ENCODE measurements at places on chromosomes 1 and 21.

DNA sequence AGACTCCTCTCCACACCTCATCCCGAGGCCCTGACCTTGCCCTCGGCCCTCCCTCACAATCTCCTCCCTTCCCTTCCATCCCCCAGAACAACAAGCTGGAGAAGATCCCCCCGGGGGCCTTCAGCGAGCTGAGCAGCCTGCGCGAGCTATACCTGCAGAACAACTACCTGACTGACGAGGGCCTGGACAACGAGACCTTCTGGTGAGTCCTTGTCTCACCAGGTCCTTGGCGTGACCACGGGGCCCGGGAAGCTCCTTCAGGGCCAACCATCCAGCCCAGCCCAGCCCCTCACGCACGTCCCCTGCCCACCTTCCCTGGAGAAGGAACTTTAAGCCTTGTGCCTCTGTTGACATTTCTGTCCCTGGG is 15.6 kb downstream of the PODN start:
- no peak for DNase-seq

GRCh38 chr1:29638281-29638680 is 402.0 kb downstream of the PTPRU start:
- no peak for DNase-seq

- no peak for DNase-seq
Observed at GRCh38 chr1:161838885-161839284, 72.8 kb downstream of the ATF6 start.

- DNase-seq: no peak
Observed at GRCh38 chr1:25673962-25674806, 57.6 kb downstream of the MAN1C1 start.

GRCh38 chr1:212797681-212798080 is 6.0 kb downstream of the TATDN3 start:
- no peak for DNase-seq

- DNase-seq: no peak
Observed at GRCh38 chr1:200866116-200866515, 6.7 kb upstream of the GPR25 start.

GRCh38 chr21:28458446-28458845 is 534.2 kb downstream of the LTN1 start:
- no peak for DNase-seq

GRCh38 chr1:6596351-6596750 is 6.3 kb downstream of the KLHL21 start:
- DNase-seq: no peak

- DNase-seq: no peak
Observed at GRCh38 chr1:36203554-36204346, 20.5 kb upstream of the THRAP3 start.

- no peak for DNase-seq
Observed at GRCh38 chr1:156146769-156147405, 6.5 kb upstream of the SEMA4A start.

DNA sequence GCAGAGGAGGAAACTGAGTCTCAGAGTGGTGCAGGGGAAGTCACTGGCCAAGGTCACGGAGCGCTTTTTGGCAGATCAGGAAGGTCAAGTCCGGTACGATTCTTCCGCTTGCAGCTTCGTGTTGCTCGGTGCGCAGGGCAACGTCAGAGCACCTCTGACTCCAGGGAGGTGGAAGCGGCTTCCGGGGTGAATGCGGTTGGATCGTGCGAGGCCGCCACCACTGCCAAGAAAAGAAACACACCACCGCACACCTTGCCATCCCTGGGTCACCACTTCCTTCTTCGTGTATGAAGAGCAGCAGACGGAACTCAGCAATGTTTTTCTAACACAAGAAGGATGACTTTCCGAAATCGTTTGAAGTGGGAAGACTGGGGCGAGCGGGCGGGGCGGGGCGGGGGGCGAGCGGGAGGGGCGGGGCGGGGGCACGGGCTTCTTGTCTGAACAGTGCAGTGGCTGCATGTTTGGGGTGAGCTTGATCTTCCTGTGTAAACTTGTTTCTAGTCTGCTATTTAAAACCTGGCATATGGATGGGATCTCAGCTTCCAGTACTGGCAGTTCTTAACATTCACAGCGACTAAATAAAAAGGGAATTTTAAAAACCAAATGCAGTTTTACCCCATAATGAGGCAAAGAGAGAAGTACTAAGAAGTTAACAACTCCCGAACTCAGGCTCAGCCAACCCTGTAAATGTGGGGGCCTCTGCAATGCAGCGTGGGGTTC is 300.0 kb downstream of the RRAGC start:
- peak; percentile 62 for DNase-seq

DNA sequence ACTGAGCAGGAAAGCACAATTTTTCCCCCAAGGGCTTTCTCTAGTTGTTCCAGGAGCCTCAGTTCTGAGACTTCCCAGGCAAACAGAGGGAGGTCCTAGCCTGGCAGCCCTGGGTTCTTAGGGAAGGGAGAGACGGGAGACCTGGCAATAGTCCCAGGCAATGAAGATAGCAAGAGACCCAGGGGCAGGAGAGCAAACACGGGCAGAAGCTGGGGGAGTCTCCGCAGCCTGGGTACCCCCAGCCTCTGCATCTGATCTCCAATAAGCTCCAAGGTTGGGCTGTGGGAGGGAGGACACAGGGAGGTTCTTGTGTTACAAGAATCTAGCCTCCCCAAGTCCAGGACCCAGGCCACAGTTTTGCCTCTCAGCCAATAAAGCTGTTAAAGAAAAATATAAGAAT is 2.4 kb downstream of the BLACAT1 start:
- no peak for DNase-seq

DNA sequence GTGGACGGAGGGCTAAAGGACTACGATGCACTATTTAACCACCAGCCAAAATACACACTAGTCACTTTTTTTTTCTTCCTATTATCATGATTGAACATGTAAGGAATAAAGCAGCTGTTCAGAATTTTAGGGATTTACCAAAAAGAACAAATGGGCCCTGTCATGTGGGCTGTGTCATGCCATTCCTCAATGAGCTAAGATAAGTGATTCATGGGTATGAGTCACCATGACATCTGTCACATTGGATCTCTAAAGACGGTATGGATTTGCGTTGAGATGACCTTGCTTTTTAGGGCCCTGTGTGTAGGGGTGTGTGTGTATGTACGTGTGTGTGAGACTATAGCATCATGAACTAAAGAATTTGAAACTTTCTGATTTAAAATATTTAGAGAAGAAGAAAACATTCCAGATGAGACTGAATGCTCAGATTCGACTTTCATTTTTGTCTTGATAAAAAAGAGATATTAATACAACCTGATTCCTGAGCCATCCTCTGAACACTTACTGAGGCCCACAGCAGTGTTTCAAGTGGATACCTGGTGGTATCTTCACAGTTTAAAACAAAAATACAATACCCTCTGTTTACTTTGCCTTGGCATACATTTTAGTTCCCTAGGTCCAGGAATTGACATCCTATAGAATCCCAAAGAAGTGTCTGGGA is 246.1 kb upstream of the DUSP10 start:
- no peak for DNase-seq

DNA sequence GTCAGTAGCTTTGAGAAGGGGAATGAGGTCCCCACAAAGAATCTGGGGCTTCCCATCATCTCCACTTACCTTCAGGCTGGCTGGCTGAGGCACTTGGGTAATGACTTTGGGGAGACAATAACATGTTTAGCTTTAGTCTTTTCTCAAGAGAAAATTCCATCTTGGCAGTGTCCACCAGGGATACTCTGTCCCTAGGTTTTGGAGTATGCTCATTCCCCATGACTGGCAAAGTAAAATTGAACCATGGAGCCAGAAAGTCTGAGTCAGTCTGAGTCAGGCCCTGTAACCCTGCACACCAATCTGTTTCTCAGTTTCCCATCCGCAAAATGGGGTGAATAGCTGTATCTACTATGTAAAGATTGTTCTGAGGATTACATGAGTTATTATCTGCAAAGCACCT is 28.2 kb downstream of the RUNX1 start:
- DNase-seq: no peak

DNA sequence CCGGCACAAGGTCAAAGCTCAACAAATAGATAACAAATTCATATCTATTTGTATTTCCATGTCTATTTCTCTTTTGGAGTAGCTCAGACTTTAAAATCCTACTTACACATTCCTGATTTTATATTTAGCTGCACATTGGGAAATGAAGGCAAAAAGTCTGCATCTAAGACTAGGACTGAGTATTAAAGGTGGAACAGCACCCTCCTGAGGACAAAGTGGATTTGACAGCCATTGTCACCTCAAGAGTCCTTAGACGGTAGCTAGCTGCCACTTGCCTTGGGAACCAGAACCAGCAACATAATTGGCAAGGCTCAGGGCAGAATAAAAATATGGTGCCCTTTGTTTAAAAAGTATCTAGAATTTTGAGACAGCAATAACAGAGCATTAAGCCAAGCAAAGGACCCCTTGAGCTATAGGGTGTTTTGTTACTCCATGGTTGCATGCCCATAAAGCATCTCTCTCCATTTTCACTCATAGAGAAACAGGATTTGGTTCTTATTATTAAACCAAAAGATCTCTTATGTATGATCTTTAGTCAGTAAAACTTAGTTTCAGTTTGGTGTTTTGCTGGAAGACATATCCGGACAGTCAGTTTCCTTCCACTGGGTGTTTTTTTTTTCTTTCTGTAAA is 30.0 kb upstream of the SGIP1 start:
- peak; percentile 28 for DNase-seq
